GM13977 (cell line): ENCODE measurements at places on chromosomes 1 and 21.

DNA sequence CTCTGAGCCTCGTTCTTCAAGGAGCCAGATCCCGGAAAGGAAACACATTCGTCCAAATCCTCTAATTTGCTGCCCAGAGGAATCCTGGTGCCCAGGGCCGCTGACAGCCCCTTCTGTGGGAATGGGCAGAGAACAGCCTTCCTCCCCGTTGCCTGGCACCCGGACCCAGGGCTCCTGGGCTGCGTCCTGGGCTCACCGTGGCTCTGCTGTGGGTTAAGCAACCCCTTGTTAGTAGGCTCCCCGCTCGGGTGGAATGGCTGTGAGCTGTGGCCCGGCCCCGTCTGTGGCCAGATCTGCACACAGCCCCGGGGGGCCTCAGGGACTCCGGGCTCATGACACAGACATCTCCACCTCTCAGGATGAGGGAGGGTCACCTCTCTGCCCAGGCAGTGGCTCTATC lies 122.9 kb upstream of the ARHGEF16 start:
- DNase-seq, result no peak

DNA sequence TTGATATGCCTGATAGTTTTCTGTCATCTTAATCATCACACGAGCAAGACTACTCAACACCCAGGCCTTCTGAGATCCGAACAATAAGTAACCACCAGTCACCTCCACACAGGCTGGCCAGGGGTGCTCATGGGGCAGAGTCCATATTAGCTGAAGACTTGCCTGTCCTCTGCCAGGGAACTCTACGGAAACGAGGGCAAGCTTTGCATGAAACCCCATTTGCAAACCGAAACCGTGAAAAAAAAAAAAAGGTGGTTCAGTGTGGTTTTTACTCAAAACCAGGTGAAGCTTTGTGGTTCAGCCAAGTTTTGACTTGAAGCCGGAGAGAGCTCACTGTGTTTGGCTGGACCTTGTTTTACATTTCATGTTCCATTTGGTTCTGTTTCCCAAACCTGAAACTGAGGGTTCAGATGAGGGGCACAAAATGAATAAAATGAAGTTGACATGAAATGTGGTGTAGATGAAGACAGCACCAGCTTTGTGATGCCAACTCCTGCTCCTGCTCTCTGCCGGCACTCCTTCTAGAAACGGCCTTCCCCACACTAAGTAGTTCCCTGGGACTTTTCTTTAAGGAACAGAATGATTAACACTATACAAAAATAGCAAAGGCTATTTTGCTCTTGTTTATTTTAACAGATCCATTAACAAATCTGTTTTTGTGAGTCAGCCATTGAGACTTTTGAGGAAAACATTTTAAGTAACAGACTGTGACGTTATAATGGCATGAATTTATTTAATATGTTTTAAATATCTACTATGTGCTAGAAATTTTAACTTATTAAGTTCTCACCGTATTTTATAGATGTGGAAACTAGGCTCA lies 74.7 kb downstream of the RUNX1 start:
- DNase-seq, result peak; percentile 61

- no peak for DNase-seq
These were observed 99.6 kb downstream of the ELAVL4 start for GRCh38 chr1:50208315-50208714.

GRCh38 chr1:241598249-241598648 lies 41.9 kb downstream of the CHML start:
- DNase-seq, result no peak

GRCh38 chr21:44552136-44552535 lies 831 bp upstream of the KRTAP10-2 start:
- no peak for DNase-seq

DNA sequence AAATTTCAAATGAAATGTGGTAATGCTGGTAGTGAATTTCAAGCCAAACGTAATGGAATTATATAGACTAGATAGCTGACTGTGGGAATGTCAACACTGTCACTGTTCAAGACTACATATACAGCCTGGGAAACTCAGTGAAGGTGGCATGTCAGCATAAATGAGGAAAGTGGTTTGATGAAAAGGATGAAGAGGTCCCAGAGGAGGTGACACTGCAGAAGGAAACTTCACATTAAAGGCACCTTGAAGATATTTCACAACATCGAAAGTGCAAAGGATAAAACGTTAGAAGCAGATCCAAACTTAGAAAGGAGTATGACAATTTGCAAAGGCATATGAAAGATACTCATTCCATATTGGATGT lies 25.7 kb downstream of the MAPKAPK2 start:
- no peak for DNase-seq

DNA sequence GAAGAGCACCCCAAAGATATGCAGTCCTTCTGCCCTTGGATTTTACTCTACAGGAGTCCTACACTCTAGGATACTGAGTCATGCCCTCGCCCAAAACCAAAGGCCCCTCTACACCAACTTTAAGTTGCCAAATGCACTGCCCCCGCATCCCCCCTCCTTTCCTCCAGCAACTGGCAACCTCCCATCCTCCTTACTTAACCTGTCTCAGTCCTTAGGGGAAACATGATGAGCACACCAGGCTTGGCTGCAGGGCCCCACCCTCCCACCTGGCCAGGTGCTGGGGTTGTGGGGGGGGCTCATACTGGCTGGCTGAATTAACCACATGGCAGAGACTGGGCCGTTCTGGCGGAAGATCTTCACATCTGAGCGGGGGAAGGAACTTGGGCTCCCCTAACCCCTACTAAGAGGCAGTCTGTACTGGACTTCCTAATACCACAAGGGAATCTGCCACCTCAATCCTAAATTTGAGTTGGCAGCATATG lies 1.2 kb downstream of the HDGF start:
- no peak for DNase-seq

DNA sequence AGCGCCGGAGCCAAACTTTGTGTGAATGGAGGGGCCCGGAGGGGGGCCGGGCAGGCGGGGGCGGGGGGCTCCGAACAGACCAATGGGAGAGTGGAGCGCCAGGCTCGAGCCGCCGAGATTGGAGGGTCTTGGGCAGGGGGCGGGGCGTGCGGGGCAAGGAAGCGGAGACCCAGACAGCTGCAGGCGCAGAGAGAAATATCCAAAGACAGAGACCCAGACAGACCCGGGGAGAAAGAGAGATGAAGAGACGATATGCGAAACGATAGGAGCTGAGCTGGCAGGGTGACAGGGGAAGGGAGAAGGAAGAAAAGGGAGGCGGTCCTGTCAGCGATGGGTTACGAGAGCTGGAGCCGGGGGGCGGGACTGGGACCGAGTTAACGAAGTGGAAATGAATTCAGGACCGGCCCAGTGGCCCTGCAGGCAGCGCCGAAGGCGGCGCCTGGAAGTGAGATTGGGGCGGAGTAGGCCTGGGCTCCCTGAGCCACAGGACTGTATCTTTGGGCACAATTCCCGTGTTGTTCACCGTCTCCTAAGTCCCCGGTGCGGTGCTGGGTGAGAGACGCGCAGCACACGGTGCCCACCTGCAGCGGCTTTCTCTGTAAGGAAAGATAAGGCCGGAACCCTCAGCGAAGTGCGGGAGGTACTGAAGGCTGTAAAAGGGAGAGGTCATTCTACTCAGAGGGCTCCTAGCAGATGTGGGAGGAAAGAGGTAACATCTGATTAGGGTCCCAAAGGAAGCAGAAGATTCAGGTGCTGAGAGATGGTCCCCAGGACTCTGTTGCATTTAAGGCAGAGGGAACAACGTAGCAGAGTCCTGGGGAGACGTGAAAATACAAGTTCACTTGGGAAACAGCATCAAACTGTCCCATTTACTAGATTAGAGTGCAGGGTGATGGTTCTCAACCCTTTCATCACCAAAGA lies 543 bp upstream of the KCNJ10 start:
- peak; percentile 88 for DNase-seq

- DNase-seq, result no peak
These were observed 44.9 kb downstream of the SEC16B start for GRCh38 chr1:177925006-177925405.

GRCh38 chr21:41903559-41904351 lies 24.6 kb upstream of the PRDM15 start:
- DNase-seq, result no peak

DNA sequence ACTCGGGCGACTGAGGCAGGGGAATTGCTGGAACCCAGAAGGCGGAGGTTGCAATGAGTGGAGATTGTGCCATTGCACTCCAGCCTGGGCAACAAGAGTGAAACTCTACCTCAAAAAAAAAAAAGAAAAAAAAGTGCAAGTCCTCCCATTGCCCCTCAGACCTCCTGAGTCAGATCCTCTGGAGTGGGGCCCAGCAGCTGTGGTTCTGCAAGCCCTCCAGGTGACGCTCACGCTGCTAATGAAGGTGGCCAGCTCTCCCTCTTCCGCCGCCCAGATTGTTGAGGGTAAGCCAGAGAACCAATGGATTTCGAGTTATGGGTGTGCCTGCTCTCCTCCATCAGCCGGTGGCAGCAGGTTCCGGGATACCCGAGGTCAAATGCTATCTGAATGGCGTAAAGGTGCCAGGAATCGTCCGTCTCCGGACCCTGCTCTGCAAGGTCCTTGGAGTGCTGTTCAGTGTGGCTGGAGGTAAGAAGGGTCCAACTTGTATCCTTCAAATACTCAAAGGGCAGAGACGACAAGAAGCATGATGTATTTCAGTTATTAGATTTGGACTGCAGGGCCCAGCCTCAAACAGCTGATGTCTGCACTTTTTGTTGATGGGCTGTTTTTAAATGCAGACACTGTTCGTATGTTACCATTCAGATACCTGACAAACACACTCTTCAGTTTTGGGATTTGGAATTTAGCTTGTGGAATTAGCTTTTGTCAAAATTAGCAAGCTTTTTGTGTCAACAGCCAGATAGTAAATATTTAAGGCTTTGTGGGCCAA lies 17.6 kb downstream of the CLCN6 start:
- no peak for DNase-seq

DNA sequence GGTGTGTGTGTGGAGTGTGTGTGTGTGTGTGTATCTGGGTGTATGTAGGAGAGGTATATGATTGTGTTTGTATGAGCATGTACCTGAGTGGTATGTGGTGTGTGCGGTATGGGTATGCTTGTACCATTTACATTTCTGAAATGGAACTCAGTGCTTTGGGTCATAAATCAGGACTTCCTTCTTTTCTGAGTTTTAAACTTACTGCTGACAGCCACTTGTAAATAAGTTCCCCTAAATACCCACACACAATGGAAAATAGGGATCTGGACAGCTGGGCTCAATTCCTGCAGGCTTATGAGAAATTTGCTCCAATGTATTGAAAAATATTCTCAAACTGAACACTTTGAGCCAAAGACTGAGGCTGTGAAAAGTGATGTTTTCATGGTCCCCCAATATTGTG lies 293.6 kb downstream of the HLX start:
- no peak for DNase-seq

DNA sequence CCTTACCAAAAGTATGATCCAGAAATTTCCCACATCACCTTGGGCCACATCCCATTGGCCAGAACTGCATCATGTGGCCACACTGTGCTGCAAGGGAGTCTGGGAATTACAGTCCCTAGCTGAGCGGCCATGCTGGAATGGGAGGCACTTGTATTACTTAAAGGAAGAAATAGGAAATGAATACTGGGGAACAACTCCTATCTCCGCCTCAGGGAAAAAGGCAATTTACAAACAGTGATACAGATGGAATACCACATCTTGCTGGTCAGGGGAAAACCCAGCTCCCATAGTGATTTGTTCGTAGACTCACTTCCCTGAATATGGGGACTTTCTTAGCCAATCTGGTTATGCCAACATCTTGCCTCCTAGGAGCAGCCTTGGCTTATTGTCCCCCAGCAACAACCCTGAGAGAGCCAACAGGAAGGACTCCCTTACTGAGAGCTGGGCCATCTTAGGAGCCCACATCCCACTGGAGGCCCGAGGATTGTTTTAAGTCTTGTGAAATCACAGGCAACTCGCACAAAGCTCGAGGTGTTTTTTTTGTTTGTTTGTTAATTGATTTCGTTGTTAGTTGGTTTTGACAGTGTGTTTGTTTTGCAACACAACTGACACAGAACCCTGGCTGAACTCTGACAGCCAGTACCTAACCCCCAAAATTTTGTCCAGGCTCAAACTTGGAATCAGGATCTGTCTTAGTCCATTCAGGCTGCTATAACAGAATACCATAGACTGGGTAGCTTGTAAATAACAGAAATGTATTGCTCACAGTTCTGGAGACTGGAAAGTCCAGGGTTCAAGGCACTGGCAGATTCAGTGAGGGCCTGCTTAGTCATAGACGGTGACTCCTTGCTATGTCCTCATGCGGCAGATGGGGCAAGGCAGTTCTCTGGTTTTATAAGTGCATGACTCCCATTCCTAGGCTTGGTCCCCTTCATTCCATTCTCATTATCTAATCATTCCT lies 14.9 kb downstream of the CDA start:
- DNase-seq, result no peak

GRCh38 chr21:41769111-41769510 lies 2.3 kb upstream of the RIPK4 start:
- DNase-seq, result peak; percentile 12

DNA sequence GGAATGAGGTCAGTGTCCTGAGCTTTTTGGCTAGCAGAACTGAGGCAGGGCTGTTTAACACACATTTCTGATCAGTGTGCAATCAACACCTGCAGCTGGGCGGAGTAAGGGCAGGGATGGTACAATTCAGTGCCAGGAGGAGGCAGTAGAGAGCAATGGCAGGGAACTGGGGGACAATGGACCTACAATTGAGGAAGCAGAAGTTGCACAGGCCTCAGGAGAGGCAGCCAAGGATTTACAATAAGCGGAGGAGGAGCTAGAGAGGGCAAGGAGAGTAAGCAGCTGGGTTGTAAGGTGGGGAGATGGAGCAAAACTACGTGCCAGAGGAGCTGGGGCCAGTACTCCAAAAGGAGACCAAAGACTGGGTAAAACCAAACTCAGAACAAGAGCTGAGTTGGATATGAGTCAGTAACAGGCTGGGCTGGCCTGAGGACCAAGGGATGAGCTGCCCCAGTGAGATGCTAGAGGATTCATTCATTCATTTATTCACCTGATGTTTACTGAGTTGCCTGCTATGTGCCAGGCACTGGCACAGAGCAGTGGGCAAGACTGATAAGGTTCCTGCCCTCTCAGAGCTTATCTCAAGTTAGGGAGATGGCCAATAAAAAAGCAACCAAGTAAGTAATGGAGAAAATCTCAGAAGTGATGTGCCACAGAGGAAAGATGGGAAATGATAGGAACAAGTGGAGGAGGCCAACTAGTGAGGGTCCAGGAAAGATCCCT lies 10.4 kb upstream of the GALE start:
- DNase-seq, result peak; percentile 70

DNA sequence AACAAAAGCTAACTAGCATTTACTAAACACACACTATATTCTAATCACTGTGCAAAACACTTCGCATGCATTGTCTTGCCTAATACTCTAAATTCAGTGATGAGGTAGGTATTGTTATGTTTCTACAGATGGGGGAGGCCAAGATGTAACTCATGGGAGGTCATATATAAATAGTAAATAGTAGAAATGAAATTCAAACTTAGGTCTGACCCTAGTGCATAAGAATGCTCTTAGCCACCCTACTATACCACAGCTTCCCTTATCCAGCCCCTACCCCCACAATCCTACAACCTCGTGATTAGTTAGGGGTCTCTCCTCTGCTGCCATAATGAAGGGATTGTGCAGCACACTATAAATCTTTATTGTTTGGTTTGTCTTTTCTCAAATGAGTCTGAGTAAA lies 3.3 kb downstream of the PFDN2 start:
- DNase-seq, result no peak
